Amniotic stem cell (primary cell): ENCODE measurements at places on chromosomes 6 and 20.

GRCh38 chr6:73579851-73580246 lies 59.0 kb upstream of the EEF1A1 start:
- peak; percentile 37 for DNase-seq

- no peak for DNase-seq
These were observed 40.7 kb upstream of the TAGAP start for GRCh38 chr6:159085396-159085895.

DNA sequence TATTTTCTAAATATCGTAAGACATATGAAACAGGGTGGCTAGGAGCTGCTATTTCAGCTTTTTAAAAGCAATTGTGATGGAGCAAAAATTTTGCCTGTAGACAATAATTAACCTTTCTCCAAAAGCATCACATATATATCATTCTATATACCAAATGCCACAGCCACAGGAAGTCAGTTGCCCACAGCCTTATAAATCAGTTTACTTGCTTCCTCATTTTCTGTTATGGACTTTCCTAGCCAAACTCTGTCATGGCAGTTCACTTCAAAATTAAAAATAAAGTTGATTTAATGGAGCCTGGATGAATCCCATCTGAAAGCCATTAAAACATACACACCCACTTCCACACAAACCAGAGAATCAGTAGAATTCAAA lies 93.4 kb upstream of the NHSL1 start:
- no peak for DNase-seq

DNA sequence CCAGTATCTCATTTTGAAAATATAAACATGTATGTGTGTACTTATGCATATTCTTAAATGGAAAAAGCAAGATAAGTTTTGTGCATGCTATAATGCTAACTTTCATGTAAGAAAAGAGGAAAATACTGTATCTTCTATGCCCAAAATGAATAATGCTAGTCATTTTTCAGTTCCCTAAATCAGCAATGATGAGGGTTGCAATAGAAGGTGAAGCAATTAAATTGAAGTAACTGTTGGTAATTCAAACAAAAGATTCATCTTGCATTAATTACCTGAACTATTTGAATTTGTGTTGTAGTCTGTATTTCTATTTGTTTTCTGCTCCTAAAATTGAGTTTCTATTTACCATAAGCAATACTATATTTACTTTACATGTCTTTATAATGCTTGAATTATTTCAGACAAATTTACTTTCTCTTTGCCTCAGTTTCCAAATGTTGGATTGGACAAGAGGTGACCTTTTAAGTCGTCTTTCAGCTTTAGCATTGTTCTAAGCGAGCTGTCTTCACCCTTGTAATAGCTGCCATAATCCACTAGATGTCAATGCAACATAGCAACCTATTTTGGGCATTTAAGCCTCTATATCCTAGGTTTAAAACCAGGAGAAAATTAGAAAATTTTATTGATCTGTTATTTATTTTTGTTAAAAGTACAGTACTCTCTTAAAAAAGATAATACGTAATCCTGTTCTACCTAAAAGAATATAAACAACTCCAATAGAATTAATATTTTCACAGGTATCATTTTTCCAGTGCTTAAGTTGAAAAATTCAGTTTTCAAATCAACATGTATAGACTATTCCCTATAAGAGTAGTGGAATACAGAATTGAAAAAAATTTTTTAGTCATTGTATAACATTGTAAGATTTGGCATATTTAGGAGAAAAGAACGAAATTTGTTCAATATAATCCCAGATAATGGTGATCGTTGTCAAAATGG lies 52.3 kb upstream of the IFNGR1 start:
- DNase-seq: peak; percentile 21

DNA sequence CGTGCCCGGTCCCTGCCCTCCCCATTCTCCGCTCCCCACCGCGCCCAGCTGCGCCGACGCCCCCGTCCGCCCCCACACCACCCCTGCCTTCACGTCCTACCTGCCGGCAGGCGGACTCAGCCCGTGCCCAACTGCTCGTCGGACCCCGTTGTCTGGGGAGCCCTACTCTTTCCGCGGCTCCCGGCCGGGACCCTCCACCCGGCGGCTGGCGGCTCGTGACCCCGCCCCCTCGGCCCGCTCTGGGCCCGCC lies at the start of gene SERAC1:
TSS of gene SERAC1 (minus strand) at position 223 of the 250 bp plus-strand sequence. CDS start 9,899 bp downstream, outside the sequence.
- DNase-seq: no peak

- DNase-seq: no peak
These were observed 178.4 kb upstream of the AGPAT4 start for GRCh38 chr6:161452241-161452640.

GRCh38 chr6:116008470-116009243 lies 52.0 kb downstream of the FRK start:
- peak; percentile 33 for DNase-seq

GRCh38 chr6:41013466-41014153 lies 25.4 kb downstream of the UNC5CL start:
- no peak for DNase-seq

DNA sequence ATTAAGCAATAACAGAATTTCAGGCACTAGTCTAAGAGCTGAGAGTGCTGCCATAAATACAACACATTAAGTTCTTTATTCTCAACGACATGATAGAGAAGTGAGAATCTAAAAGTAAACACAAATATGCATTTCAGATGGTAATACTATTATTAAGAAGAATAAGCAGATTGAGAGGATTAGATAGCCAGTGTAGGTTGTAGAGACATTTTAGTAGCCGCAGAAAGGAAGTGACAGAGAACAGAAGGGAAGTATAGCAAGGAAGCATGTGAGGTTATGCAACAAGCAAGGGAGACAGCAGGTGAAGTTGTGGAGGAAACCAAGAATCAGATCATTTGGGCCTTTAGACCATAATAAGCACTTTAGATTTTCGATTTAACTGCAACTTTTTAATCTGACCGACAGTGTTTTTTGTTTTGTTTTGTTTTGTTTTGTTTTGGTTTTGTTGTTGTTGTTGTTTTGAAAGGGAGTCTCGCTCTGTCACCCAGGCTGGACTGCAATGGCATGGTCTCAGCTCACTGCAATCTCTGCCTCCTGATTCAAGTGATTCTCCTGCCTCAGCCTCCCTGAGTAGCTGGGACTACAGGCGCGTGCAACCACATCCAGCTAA lies 737.0 kb upstream of the ADGRB3 start:
- no peak for DNase-seq
